ENCODE measurements at places on chromosomes 3 and 15. TPM values are rescaled to one million over a fixed set of nuclear protein-coding genes. Genes with fewer than 3 reads are reported as not detected.

The ROBO1 gene
- total RNA-seq: 53.9 TPM

The ERICH6 gene
- total RNA-seq: not detected

The CAMK2N2 gene
- total RNA-seq: not detected

The CHRM5 gene
- total RNA-seq: under 0.01 TPM

The MOBP gene
- not detected for total RNA-seq

The ADAMTS9 gene
- total RNA-seq: 1.1 TPM

The NR1D2 gene
- total RNA-seq: 41.0 TPM

Data from IMR-90 (cell line).